ENCODE measurements at places on chromosomes 7 and 10.
A peak's percentile ranks its signal among the peaks of the same experiment; 100 is the strongest.

DNA sequence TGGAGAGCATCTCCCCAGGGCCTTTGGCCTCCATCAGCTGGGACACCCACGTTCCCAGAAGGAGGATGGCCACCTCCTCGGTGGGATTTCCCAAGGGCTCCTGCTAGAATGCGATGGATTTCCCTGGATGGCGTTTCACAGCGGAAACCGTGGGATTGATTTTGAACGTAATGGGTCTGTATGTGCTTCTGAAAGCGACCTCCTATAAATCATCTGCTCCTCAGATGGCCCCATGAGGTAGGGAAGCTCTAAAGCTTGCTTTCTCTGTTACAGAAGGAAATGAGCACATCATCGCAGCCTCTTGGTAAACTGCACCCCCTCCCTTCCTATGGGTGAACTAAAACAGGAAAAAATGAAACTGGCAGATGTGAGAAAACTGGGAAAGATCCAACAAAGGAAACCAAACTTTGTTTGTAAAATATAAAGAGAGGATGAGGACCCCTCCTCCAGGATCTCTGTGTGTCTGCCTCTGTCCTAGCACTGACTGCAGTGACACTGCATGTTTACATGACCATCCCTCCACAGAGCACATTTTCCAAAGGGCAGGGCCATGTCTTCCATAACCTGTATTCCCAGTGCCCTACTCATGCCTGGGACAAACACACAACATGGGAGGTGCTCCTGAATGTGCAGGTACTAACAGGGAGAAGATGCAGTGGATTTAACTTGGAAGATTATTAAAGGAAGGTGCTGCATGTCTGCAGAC is 57.6 kb downstream of the LYZL1 start:
- no peak for DNase-seq

DNA sequence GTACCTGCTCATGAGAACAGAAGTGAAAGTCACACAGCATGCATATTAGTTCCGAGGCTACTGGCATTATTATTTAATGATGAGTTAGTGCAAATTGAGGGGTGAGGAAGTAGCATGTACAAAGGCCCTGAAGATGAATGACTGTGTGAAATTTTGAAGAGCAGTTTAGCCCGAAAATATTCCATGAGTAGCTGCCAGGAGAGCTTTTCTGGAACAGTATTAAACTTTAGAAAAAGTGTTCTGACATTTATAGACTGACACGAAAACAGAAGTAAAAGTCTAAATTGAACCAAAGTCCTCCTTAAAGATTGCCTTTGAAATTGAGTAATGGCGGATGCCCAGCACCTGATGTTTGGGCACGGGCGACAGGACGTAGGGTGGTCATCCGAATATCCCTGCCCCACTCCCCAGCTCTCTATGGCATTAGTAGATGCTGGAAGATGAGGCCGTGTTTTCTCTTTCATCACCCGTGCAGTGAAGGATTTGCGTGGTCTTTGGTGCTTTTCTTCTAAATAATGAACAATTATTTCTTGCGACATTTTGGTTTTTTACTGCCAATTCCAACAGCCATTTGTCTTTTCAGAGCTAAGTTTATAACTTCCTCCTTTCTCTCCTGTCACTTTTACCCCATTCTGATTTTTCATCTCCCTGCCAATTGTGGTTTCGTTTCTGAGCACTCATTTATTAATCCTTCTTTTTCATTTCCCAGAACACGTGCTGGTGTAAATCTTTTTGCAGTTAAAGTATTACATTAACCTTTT is 192.6 kb downstream of the MGMT start:
- no peak for DNase-seq

DNA sequence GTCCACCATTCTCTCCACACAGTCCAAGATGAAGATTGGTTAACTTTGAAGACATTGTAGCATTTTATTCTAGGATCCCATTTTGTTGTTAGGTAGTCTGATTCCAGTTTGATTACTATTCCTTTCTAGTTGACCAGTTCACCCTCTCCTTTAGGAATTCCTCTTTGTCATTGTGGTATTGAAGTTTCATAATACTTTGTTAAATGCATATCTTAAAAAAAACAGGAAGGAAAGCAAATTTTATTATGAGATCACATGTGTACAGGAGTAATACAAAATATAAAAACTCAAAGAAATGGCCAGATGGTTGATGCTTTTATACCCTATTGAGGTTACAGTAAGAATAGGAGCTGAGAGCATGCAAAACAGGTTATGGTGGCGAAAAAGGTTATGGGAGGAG is 15.5 kb upstream of the SEMA3C start:
- DNase-seq = no peak

- DNase-seq = peak; percentile 82
Observed at GRCh38 chr7:87933953-87934698, at the start of gene ADAM22. Gene ADAM22 (plus strand): TSS chr7:87934251. CDS start chr7:87934466, 215 bp downstream.

- no peak for DNase-seq
Observed at GRCh38 chr7:92830027-92830426, 6.3 kb downstream of the CDK6 start.

- DNase-seq = no peak
Observed at GRCh38 chr10:78473006-78473405, 439.3 kb downstream of the RPS24 start.

DNA sequence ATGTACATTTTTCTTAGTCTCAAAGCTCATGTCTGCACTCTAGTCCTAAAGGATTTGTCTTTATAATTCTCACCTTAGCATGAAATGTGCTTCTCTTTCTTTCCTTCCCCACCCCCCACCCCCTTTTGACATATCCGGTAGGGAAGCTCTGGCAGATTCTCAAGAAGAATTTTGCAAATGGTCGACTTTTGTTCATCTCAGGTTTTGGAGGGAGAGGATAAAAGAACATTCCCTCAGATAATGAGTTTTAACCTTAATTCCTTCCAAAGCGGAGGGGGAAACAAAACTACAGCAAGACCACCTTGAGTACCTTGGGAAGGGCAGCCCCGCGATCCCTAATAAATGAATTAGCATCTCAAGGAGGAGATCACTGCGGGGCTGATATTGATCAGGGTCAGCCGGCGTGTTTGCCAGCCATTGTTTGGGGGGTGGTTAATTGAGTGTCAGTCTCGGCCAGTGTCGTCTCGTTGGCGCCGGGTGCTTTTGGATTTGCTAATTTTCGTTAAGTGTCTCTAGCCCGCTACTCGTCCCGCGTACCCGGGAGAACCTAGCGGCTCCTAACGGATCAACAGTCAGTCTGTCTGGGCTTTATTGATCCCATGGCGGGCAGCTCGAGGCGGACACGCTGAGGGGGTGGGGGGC is 874 bp upstream of the BAMBI start:
- no peak for DNase-seq

DNA sequence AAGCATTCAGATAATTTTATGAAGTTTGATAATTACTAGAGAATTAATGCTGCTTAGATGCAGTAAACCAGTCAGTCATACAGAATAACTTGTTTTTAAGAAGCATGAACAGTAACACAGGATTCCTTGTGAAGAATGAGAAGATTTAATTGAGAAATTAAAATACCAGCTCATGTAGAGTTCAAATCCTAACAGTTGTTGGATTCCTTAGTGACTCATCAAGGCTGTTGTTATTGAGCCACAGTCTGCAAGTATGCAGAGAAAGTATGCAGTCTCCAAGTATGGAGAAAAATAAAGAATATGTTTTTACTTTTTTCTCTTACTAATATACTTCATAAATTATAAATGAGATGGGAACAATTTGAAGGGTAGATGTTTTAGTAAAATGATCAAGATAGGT is 30.2 kb upstream of the CYP26C1 start:
- DNase-seq = no peak

DNA sequence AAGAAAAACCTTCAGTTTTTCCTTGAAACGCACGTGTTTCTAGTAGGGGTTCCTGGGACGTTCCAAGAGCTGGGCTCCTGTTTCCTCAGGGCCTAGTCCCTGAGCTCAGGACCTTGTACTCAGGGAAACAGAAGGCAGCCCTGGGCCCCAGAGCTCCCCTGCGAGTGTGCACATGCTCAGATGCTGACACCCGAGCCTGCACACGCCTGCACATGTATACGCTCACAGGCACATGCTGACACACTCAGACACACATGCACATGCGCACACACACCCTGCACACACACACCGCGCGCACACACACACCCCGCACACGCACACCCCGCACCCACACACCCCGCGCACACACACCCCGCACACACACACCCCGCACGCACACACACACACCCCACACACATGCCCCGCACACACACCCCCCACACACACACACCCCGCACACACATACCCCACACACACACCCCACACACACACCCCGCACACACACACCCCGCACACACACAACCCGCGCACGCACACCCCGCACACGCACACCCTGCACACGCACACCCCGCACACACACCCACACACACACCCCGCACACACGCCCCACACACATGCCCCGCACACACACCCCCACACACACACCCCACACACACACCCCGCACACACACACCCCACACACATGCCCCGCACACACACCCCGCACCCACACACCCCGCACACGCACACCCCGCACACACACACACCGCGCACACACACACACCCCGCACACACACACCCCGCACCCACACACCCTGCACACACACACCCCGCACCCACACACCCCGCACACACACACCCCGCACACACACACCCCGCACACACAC is 52.2 kb downstream of the CALML3 start:
- DNase-seq = no peak

DNA sequence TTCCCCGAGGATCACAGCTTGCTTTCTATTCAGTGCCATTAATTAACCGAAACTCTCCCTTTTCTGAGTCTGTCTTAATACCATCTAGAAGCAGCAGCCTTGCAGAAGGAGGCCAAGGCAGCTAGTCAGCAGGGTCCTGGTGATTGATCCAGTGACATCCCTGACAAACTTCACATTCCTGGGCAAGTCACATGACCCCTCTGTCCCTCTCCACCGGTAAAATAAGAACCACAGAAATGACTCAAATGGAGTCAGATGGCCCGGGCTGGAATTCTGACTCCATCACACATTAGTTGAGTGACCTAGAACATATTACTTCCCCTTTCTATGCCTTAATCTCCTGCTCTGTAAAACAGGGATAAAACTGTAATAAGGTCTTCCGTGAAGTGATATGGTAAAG is 17.2 kb upstream of the ACSL5 start:
- no peak for DNase-seq

GRCh38 chr7:149456506-149457421 is 4.1 kb downstream of the ZNF777 start:
- DNase-seq = no peak

DNA sequence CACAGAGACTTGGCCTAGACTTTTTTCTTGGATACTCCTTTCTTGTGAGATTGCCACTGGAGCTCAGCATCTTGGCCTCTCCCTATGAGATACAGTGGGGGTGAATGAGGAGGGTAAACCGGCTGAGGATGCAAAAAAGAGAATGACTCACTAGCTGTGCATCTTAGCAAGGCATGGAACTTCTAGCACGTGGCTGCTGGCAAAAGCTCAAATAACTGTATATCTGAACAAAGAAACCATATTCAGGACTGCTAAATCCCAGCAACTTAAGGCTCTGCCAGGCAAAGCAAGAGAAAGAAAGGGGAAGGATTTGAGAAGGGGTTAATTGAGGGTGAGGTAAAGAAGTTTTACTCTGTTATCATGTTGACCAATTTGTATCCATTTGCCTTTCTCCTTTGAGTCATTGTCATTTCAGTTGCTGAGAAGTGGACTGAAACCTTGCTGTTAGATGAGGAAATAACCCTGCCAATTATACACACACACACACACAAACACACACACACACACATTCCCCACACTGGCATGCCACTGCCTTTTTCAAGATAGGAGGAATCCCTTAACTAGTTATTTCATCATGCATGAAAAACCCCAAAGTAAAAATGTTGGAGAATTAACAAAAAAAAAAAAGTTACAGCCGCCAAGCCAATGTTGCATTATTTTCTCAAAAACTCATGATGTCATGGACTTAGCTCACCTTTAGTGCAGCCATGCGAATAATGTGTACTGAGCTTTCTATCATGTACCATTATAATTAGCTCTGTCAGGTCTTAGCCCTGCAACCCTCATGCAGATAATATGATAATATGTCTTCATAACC is 997.3 kb downstream of the LRMDA start:
- DNase-seq = no peak

DNA sequence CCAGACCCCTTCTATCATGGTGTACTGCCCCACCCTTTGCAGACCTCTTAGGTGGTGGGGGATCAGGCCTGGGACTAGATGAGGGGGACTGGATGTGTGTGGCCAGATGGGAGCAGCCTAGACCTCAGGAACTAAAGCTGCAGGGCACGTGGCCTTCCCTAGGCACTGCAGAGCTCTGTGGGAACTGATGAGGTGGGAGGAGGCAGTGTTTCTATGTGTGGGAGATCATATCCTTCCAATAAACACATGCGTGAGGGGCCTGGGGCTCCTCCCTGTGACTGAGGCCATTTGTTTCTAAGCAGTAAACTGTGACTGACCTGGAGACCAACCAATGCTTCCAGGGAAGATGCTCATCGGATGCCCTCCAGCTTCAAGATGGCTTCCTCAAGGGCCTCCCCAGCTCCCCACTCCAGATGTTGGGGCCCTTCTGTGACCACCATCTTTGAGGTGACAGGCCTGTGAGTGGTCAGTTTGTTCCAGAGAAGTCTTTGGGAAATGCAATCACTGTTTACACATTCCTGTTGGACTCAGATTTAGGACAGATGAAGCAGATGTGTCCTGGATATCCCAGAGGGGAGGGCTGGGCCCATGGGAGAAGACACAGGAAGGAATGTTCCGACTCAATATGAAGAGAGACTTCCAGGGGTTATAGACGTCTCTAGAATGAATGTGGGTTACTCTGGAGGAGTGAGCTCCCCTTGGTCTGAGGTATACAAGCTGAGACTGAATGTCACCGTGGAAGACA is 23.6 kb upstream of the ZCCHC24 start:
- no peak for DNase-seq

- DNase-seq = no peak
Observed at GRCh38 chr7:114021135-114021534, 102.3 kb upstream of the PPP1R3A start.

GRCh38 chr10:43226441-43226840 is 40.4 kb downstream of the RASGEF1A start:
- peak; percentile 54 for DNase-seq
